Suprapubic skin (tissue), 4 donors: ENCODE measurements at places on chromosomes 13 and 19. TPM values are rescaled to one million over a fixed set of nuclear protein-coding genes. Genes with fewer than 3 reads are reported as not detected.

The GIPR gene
- 2.0 TPM for total RNA-seq

The UBE2L5 gene
- not detected for total RNA-seq

The ZNF723 gene
- not detected for total RNA-seq

The ZSCAN4 gene
- not detected for total RNA-seq

The WASF3 gene
- 6.2 TPM for total RNA-seq

The FFAR1 gene
- not detected for total RNA-seq

The LYPD3 gene
- total RNA-seq, result 612 TPM

The SIGLEC8 gene
- total RNA-seq, result not detected
